ENCODE measurements at places on chromosomes 3 and 15.

- no peak overlapping the region for H3K27ac ChIP-seq
- no peaks in the 10 kb centered on the region for H3K36me3 ChIP-seq
- H3K27me3 ChIP-seq, result peaks cover 4% of the 10 kb centered on the region
- no peak overlapping the region for H3K4me3 ChIP-seq
- H3K4me1 ChIP-seq, result peaks cover 6% of the 10 kb centered on the region
These were observed 12.3 kb upstream of the ZBTB38 start for GRCh38 chr3:141356046-141356445.

DNA sequence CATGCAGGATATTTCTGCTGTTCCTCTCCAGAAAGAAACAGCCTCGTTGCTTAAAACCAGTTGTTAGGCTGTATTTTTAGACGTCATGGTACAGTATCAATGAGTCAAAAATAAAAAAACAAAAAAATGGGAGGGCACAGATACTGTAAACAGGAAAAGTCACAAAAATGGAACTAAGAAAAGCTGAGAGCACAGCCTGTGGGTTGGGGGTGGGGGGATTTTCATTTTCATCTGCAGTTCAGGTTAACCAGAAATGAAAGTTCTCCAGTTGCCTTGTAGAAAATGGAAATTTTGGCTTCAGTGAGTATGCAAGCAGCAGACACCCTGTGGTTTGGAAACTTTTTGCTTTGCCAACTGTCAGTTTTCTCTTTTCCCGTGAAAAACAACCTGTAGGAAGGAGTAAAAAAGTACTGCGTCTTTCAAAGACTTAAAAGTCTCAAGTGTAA is 59.0 kb downstream of the FRMD4B start:
- H3K27me3 ChIP-seq, result no peaks in the 10 kb centered on the region
- H3K4me1 ChIP-seq, result peaks cover 21% of the 10 kb centered on the region
- peak overlapping the region; percentile 53 for H3K4me3 ChIP-seq
- H3K27ac ChIP-seq, result peak overlapping the region; percentile 2
- H3K36me3 ChIP-seq, result no peaks in the 10 kb centered on the region

DNA sequence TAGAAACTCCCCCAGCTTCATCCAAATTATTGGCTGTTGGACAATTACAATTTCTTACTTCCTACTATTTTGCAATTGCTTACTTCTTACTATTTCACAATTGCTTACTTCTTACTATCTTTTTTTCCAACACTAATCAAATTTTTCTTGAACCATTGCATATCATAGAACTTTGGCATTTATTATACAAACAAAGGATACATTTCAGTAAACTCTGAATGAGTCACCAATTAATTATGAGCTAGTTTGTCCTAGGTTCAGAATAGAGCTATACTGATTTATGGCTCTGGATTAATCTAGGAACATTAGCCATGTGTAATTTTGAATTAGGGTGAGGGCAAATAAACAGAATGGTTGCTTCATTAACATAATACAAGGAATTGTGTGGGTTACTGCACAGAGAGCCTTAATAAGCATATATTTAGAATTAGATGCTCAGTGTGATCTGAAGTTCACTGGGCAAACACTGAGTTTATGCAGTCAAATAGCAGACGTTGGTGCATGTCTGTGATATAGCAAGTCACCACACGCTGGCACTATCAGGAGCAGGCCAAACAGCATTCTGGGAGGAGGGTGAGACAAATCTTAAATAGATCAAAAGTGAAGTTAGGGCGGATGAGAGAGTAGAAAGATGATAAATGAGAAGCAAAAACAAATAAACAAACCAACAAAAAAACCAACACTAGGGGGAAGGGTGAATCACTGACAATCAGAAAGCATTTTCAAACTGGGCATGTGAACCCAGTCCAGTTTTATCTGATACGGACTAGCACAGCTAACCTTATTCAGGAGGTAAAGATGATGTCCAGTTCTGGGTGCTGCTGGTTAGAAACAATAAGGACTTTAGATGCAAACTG is 21.5 kb downstream of the GABRR3 start:
- no peak for DNase-seq
- H3K27me3 ChIP-seq, result peaks cover 3% of the 10 kb centered on the region
- H3K36me3 ChIP-seq, result no peaks in the 10 kb centered on the region
- no peak overlapping the region for H3K4me3 ChIP-seq

GRCh38 chr3:38985581-38985980 is 66.2 kb downstream of the SCN11A start:
- H3K36me3 ChIP-seq, result no peaks in the 10 kb centered on the region
- H3K27me3 ChIP-seq, result peaks cover 4% of the 10 kb centered on the region
- no peak for DNase-seq
- H3K27ac ChIP-seq, result no peak overlapping the region
- H3K4me3 ChIP-seq, result no peak overlapping the region

GRCh38 chr15:96340598-96341512 is 10.4 kb downstream of the NR2F2 start:
- DNase-seq, result no peak
- H3K27ac ChIP-seq, result no peak overlapping the region
- H3K4me3 ChIP-seq, result no peak overlapping the region
- H3K4me1 ChIP-seq, result no peaks in the 10 kb centered on the region
- no peaks in the 10 kb centered on the region for H3K36me3 ChIP-seq

DNA sequence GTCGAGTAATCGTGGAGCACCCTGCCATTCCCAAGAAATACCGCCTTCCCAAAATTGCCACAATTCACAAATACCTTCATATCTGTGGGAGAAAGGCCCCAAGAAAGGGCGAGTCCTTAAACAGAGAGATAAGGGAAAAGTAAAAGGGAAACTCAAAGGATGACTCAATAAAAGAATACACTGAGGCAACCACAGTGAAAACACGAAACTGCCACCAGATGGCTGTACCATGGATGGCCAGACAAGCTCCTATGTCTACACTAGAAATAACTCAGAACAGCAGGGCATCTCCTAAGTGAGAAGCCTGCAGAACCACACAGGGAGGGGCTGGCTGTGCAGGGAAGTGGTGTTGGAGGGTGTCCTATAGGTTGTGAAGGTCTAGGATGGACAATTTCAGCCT is 25.0 kb downstream of the SRGAP3 start:
- no peaks in the 10 kb centered on the region for H3K36me3 ChIP-seq
- no peak overlapping the region for H3K4me3 ChIP-seq
- H3K4me1 ChIP-seq, result no peaks in the 10 kb centered on the region
- DNase-seq, result no peak
- H3K27ac ChIP-seq, result no peak overlapping the region

DNA sequence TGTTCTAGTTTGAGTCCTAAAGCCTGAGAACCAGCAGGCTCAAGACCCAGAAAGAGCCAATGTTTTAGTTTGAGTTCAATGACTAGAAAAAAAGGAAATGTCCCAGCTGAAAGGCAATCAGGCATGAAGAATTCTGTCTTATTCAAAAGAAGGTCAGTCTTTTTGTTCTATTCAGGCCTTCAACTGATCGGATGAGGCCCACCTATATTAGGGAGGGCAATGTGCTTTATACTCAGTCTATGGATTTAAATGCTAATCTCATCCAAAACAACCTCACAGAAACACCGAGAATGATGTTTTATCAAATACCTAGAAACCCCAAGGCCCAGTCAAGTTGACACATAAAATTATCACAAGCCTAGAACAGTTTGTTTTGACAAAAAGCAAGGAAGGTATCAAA is 4.0 kb downstream of the MNS1 start:
- no peak overlapping the region for H3K4me3 ChIP-seq
- H3K4me1 ChIP-seq, result peaks cover 6% of the 10 kb centered on the region
- no peak overlapping the region for H3K27ac ChIP-seq
- no peaks in the 10 kb centered on the region for H3K36me3 ChIP-seq
- H3K27me3 ChIP-seq, result peaks cover 13% of the 10 kb centered on the region

DNA sequence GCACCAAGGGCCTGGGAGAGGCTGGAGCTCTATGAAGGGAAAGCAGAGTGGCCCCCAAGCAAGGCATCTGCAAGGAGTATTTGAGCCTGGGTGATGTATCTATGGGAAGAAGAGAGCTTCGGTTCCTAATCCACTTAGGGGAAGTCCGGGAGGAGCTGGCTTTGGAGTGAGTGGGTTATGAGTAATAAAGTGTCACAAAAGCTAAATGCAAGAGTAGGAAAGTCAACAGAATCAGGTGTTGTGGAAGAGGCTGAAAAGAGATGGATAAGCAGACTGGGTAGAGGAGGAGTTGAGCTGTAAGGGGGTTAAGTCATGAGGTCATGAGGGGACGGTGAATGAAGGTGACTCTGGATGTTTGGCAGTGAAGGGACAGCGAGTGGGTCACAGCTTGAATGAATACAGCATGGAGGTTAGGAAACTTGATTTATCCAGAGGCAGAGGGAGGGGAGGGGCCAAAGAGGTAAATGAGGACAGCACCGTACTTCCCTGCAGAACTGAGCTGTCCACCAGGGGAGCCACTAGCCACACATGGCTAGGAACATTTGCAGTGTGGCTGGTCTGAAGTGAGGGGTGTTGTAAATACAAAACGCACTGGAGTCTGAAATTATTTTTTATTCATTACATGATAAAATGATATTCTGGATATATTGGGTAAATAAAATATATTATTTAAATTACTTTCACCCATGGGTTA is 83.3 kb downstream of the ADCY5 start:
- DNase-seq, result no peak
- H3K27ac ChIP-seq, result no peak overlapping the region
- no peaks in the 10 kb centered on the region for H3K4me1 ChIP-seq
- H3K4me3 ChIP-seq, result no peak overlapping the region
- no peaks in the 10 kb centered on the region for H3K27me3 ChIP-seq

GRCh38 chr3:125431912-125432790 is 57.0 kb upstream of the ZNF148 start:
- no peaks in the 10 kb centered on the region for H3K27me3 ChIP-seq
- H3K36me3 ChIP-seq, result no peaks in the 10 kb centered on the region
- no peak overlapping the region for H3K27ac ChIP-seq
- no peak overlapping the region for H3K4me3 ChIP-seq
- DNase-seq, result no peak

GRCh38 chr3:183038757-183039156 is 58.4 kb upstream of the DCUN1D1 start:
- no peak overlapping the region for H3K4me3 ChIP-seq
- H3K36me3 ChIP-seq, result peaks cover 61% of the 10 kb centered on the region
- no peaks in the 10 kb centered on the region for H3K4me1 ChIP-seq
- no peak overlapping the region for H3K27ac ChIP-seq
- no peak for DNase-seq

GRCh38 chr15:49273734-49274318 is 103.8 kb downstream of the GALK2 start:
- H3K27ac ChIP-seq, result no peak overlapping the region
- DNase-seq, result no peak
- no peaks in the 10 kb centered on the region for H3K4me1 ChIP-seq
- peaks cover 7% of the 10 kb centered on the region for H3K36me3 ChIP-seq
- no peak overlapping the region for H3K4me3 ChIP-seq

DNA sequence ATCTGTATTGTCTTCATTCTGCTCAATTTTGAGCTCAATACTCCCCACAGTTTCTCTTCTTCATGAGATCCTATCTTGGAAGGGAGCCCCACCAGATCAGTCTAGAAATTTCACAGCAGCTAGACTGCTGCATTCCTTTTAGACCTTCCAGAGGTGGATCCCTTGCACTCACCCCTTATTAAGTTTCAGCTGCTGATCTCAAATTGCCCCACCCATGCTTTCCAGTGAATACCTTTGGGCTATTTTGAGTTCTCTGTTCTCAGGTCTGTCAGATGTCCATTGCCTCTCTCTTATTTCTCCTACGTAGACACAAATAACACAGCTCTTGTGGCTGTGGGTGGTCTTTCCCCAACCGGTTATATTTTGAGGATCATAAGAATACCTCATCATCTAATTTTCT is 60.8 kb downstream of the GPR156 start:
- H3K27me3 ChIP-seq, result peaks cover 2% of the 10 kb centered on the region
- no peak overlapping the region for H3K27ac ChIP-seq
- DNase-seq, result no peak
- no peaks in the 10 kb centered on the region for H3K36me3 ChIP-seq

GRCh38 chr3:171165499-171165921 is 139.0 kb upstream of the SLC2A2 start:
- peak overlapping the region; percentile 56 for H3K27ac ChIP-seq
- H3K4me1 ChIP-seq, result peaks cover 12% of the 10 kb centered on the region
- no peaks in the 10 kb centered on the region for H3K27me3 ChIP-seq
- peaks cover 65% of the 10 kb centered on the region for H3K36me3 ChIP-seq
- DNase-seq, result no peak
